Jurkat, Clone E6-1 (cell line): ENCODE measurements at places on chromosomes 1 and 21.
A peak's percentile ranks its signal among the peaks of the same experiment; 100 is the strongest.

GRCh38 chr1:167342846-167343245 is 122.2 kb downstream of the POU2F1 start:
- peak; percentile 38 for DNase-seq

DNA sequence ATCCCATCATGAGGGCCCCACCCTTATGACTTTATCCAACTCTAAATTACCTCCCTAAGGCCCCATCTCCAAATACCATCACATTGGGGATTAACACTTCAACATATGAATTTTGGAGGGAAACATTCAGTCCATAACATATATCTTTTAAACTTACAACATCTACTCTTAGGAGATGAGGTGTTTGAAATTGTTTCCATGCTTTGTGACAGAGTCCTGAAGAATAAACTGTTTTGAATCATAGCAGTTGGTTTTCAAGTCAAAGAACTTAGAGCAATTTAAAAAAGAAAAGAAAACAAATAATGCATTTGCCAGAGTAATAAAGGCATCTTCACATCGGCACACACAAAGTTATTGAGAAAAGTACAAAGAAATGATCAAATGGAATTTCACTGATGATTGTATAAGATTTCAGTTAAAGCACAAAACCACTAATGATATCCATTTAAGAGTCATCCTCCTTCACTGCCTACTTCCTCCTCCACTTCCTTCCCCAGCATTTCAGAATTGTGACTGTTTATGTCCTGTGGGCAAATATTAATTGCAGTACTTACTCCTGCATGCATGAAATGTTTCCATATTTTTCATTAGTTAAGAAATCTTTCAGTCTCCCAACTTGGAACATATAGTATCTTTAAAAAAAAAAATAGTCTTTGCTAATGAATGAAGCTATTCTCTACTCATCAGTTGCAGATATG is 202.0 kb downstream of the LRRC40 start:
- no peak for DNase-seq

DNA sequence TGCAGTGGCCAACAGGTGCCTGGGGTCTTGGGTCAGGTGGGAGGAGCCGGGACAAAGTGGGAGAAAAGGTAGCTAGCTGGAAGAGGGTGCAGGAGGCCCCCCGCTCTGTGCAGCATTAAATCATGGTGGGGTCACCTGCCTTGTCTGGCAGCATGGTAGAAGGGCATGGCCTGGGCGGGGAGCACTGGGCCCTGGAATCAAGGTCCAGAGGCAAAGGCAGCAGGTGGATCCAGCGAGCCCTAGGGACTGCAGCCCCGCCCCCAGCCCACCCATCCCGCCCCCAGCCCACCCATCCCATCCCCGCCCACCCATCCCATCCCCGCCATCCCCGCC is 16.7 kb upstream of the TTLL10 start:
- DNase-seq: no peak

DNA sequence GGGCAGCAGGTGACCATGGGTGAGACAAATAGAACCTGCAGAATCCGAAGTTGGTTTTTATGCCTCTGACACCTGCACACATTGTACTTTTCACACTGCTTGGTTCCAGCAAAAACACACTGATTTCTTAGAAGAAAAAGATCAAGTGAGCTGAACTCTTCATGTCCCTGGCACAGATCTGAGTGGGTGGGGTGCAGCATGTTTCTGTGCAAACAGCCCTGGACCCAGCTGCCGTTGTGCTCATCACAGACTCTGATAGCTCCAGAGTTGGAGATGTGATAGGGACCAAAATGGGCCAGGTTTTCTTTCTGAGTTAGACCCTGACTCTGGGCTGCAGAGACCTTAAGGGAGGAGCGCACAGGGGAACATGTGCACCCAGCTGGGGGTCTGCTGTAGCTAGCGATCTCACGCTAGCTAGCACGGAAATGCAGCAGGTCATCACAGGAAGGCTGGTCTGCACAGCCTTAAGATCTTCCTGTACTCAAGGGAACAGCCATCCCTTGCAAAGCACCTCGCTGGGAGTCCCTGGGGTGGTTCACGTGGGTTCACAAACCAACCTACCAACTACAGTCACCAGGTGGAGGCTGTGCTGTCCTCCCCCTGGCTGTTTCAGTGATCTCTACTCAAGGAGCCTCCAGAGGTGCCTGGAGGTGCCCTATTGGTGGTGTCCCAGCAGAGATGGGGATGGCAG is 291.1 kb downstream of the PTPRU start:
- DNase-seq: no peak

DNA sequence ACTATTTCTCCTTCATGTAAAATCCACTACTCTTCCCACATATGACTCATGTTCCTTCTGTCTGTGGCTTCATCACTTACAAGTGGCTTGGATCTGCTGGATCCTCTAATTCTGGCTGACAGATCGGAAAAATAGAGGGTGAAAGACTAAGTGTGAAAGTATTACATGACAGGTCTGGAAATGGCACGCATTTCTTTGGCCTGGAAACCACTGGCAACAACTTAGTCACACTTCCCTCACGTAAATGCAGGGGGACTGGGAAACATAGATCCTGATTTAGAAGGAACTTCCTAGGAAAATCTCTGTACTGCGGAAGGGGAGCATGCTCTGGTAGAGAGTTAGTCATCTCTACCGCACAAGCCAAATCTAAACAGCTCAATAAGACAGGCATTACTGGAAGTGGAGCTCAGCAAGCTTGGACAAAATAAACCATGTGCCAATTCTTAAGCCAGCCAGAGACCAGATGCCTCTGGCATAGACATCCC is 305.4 kb upstream of the PTBP2 start:
- DNase-seq: no peak

GRCh38 chr1:235051521-235051920 is 77.1 kb downstream of the TOMM20 start:
- DNase-seq: no peak

DNA sequence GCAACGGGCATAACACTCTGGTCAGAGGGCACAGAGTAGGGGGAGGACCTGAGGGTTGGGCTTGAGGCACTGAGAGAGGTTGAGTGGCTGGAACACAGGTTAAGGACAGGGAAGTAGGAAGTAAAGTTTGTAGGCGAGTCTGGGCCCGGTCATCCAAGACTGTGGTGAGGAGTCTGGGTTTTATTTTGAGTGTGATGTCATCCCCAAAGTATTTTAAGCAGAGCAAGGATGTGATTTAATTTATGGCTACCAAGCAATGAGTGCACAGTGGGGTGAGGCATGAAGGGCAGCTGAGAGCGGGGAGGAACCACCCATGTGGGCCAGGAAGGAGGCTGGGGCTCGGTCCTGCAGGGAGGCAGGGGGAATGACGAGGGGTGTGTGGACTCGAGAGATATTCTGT is 11.2 kb upstream of the VWA5B1 start:
- no peak for DNase-seq

- no peak for DNase-seq
Measured at GRCh38 chr1:183234660-183235476, 48.8 kb downstream of the LAMC2 start.

DNA sequence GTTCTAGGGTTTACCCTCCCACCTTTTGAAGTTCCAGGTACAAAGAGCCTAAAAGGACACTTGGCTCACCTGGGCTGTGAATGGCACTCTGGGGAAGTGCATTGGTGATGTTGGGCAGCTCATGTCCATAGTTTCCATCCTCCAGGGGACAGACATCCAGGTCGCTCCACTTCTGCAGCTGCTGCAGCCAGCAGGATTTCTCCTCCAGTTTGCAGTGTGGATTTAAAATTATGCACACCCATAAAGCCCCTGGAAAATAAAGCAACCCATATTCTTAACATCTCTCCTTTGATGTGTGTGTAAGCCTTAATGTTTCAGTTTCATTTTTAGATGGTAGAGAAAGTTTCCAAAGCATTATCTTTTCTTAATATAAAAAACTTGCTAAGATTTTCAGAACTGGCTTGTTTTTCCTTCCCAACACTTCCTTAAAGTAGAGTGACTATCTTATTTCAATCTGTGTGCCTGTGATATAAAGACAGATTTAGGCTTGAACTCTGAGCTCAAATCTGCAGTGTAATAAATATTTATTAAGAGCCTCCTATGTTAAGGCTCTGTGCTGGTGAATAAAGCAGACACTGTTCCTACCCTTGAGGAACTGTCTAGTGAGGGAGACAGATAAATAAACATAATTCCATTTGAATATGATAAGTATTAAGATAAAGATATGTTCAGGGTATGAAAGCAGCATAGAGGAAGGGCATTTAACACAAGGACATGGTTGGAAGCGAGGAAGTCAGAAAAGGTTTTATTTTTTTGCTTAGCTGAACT is 39.1 kb downstream of the UROD start:
- DNase-seq: peak; percentile 20

DNA sequence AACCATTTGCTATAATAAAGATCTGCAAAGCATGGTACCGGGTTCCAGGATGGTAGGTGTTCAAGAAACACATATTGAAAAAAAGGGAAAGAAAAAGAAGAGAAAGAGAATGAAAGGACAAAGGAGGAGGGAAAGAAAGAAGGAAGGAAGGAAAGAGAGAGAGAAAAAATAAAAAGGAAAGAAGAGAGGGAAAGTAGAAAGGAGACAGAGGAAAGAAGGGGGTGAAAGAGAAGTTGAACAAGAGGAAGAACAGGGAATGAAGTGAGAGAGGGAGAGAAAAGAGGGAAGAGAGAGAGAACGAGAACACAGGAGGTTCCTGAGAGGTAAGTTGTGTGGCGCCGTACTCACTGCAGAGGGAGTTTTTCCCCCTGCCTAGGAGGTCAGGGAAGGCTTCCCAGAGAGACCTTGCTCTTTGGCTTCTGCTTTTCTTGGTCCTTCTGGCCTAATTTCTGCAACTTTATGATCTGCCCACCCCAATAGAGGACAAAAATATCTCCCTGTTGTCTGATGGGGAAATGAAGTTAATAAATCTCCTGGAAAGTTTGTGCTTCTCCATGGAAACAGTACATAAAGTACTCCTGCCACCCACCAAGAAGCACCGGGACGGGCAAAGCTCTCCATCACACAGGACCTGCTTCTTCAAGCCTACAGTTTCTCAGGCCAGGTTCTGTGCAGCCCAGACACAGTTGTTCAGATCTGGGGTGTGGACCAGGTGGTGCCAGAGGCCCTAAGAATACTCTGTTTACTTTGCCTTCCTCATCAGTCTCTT is 124.8 kb downstream of the ROR1 start:
- DNase-seq: no peak

DNA sequence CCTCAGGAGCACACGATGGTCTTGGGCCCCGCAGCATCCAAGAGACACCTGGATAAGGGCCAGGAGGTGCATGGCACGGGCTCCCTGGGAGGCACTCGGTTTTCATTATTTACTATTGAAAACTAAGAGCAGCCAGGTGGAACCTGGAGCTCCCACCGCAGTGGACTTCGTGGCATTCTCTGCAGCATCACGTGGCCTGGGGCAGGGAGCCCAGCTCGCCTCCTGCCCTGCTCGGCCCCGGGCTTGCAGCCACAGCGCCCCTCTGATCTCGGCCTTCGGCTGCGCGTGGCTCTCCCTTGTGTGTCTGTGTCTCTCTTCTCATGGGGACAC is 121.6 kb downstream of the SIK1 start:
- DNase-seq: no peak

DNA sequence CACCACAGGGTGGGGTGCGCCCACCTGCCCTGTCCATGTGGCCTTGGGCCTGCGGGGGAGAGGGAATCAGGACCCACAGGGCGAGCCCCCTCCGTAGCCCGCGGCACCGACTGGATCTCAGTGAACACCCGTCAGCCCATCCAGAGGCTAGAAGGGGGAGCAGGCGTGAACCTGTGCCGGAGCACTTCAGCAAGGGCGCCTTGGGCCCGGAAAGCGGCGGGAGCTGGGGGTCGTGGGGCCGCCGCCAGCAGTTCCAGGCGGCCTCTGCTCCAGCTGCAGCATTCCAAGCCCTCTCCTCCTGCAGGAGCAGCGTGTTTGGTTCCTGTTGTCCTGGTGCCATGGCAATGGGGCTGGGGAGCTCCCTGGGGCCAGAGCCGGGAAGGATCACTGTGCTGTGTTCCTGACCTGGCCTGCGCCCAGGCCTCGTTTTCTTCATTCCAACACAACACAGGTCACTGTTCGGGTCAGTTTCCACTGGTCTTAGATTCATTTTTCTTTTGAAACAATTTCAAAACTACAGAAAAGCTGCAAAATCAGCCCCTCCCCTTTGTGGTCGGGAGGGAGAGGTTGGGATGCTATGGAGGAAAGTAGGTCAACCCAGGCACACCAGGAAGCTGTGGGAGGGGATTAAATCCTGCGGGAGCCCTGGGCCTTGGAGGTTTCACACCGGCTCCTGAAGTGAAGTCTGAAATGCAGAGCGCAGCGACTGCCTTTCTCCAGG is 18.8 kb downstream of the SLX9 start:
- DNase-seq: no peak

DNA sequence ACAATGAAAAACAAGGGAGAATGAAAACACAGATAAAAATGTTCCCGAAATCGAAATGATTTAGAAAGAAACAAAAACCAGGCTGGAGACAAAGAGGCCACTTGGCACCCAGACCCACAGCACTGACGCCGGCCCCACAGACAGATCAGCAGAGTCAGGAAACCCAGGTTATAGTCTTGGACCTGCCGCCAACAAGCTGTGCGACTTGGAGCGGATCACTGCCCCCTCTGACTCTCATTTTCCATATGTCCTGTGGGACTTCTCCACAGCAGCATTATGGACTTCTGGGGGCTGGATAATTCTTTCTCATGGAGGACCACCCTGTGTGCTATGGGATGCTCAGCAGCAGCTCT is 72.4 kb downstream of the MATN1 start:
- DNase-seq: no peak

- DNase-seq: peak; percentile 54
Measured at GRCh38 chr1:3775490-3776230, 3.1 kb downstream of the SMIM1 start.

- DNase-seq: no peak
Measured at GRCh38 chr1:43037466-43037865, 78.8 kb upstream of the SLC2A1 start.

GRCh38 chr1:228228601-228229074 is 20.8 kb downstream of the OBSCN start:
- no peak for DNase-seq

GRCh38 chr1:37056325-37056724 is 22.0 kb upstream of the GRIK3 start:
- no peak for DNase-seq

DNA sequence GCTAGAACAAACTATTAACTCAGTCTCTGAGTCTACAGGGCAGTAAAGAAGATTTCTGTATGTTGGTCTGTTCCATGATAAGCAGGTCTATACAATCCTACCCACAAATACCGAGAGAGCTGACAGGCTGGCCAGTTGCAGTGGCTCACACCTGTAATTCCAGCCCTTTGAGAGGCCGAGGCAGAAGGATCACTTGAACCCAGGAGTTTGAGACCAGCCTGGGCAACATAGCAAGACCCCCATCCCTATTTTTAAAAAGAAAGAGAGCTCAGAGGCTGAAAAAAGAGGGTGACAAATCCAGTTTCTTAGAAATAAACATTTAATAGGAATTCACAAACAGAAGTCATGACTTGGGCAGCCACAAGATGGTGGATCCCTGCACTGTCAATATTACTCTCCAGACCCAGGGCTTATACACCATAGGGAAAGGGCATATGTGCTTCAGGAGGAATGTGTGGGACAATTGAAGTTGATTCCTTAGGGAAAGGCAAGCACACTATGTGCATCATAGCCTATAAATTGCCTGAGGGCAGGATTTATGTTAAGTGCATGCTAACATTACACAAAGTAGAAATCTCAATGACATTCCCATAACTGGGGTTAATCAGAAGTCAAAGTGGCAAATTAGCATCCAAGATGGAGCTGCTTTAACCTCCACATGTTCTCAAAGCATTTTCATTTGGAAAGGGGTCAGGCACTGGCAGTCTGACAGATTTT is 66.8 kb downstream of the SLC16A1 start:
- no peak for DNase-seq
